ENCODE measurements at places on chromosomes 4 and X. TPM values are rescaled to one million over a fixed set of nuclear protein-coding genes. Genes with fewer than 3 reads are reported as not detected.

Gene MED28
- total RNA-seq = 38.5 TPM

Gene REELD1
- not detected for total RNA-seq

Gene GIMD1
- total RNA-seq = not detected

Gene MSANTD1
- 0.08 TPM for total RNA-seq

Gene ETDB
- total RNA-seq = not detected

Gene PAK3
- not detected for total RNA-seq

Gene PNMA6F
- total RNA-seq = not detected

Gene TAPT1
- total RNA-seq = 13.8 TPM

Gene SCOC
- total RNA-seq = 36.7 TPM

Gene PABPC1L2A
- total RNA-seq = not detected

Gene EFHC2
- 0.30 TPM for total RNA-seq

Gene ENPP6
- total RNA-seq = not detected

Gene FHIP1A
- 0.16 TPM for total RNA-seq

Gene TMPRSS11F
- total RNA-seq = not detected

Gene F11
- not detected for total RNA-seq

Gene ADAMTS3
- not detected for total RNA-seq

Gene GABRG1
- not detected for total RNA-seq

Gene BST1
- total RNA-seq = 17.1 TPM

Gene NEUROG2
- total RNA-seq = not detected

Gene CTSO
- total RNA-seq = 1.0 TPM

Gene TMPRSS11A
- not detected for total RNA-seq

Gene PHOX2B
- not detected for total RNA-seq

Gene OR13H1
- total RNA-seq = not detected

Gene LUZP4
- not detected for total RNA-seq

Gene TLR8
- not detected for total RNA-seq

Gene AFP
- 2.5 TPM for total RNA-seq

Gene GYPB
- not detected for total RNA-seq

Gene L1CAM
- 20.3 TPM for total RNA-seq

Gene CWH43
- not detected for total RNA-seq

Gene HSD17B13
- total RNA-seq = 0.07 TPM

Gene CRLF2
- 0.84 TPM for total RNA-seq

Gene CT45A2
- total RNA-seq = not detected

Gene NSDHL
- total RNA-seq = 44.3 TPM

Gene GSX2
- total RNA-seq = not detected

Gene BTC
- total RNA-seq = 1.2 TPM

Gene TMLHE
- 10.5 TPM for total RNA-seq

Gene OPRPN
- not detected for total RNA-seq

Gene PROM1
- total RNA-seq = 0.47 TPM

Gene CXCL9
- not detected for total RNA-seq

Gene ATP1B4
- total RNA-seq = not detected

Gene AREG
- 48.1 TPM for total RNA-seq

Gene HTN1
- total RNA-seq = not detected

Gene CHM
- total RNA-seq = 11.0 TPM

Gene ITIH6
- not detected for total RNA-seq

Gene PPP4R3C
- total RNA-seq = not detected
